ENCODE measurements at places on chromosomes 12 and 14.
A peak's percentile ranks its signal among the peaks of the same experiment; 100 is the strongest.

- no peak for DNase-seq
Measured at GRCh38 chr12:127144770-127145169, 1122.2 kb upstream of the TMEM132C start.

DNA sequence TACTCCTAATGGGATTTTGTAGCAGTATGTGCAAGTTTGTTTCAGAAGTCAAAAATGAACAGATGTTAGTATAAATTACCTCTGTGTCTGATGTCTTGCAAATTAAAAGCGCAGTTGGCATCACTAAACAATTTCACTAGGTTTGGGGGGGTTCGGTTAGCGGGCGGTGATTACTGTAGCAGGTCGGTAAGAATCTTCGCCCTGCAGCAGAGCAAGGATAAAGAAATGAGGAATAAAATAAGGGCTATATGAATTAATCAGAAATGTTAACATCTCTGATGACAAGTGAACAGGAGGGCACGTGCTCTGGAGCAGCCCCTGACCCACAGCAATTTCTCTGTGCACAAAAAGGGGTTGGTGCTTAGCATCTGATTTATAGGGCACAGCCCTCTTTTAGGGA is 43.6 kb upstream of the VSX2 start:
- no peak for DNase-seq

GRCh38 chr12:106179086-106179485 is 40.3 kb upstream of the NUAK1 start:
- no peak for DNase-seq

- DNase-seq: no peak
Measured at GRCh38 chr14:75042035-75042434, 9.2 kb downstream of the MLH3 start.

GRCh38 chr12:132147423-132148367 is 3.4 kb downstream of the NOC4L start:
- no peak for DNase-seq

DNA sequence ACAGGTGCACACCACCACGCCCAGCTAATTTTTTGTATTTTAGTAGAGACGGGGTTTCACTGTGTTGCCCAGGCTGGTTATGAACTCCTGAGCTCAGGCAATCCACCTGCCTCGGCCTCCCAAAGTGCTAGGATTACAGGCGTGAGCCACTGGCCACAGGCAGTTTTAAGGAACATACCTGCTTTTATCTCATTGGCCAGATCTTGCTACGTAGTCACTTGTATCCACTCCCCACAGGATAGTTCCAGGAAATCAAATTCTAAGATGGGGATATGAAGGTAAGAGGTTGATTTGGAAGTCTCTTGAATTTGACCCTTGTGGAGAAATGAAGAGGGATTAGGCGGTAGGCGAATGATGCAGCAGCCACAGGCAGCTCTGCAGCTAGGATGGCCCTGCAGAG is 8.8 kb upstream of the PLEKHG6 start:
- DNase-seq: no peak

GRCh38 chr14:20610002-20610765 is 19.0 kb upstream of the RNASE12 start:
- DNase-seq: peak; percentile 76

DNA sequence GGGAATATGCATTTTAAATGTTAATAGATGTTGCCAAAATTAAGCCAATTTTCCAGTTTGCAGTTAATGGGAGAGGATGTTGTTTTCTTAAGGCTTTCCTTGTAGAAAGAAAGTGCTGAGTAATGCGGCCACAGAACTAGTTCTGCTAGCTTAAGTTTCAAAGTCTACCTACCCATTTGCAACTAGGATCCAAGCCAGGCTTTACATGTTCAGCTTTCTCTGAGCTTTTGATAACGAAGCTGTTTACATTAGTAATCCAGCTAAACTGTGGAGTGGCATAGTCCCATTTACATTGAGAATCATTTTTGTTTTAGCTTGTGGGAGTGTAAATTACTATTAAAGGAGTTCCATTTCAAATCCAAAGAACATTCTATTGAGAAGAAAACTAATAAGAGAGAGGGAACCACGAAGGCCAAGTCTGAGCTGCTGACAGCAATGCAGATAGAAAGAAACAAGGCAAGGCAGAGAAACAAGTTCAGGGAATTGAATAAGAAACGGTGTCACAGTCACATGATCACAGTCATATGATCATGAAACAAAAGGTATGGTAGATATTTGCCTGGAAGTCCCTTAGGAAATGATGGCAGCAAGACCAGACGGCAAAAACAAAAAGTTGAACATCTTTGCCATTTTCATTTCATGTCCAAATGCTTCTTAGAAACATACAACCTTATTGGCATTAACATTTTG is 274.9 kb downstream of the PAWR start:
- no peak for DNase-seq

DNA sequence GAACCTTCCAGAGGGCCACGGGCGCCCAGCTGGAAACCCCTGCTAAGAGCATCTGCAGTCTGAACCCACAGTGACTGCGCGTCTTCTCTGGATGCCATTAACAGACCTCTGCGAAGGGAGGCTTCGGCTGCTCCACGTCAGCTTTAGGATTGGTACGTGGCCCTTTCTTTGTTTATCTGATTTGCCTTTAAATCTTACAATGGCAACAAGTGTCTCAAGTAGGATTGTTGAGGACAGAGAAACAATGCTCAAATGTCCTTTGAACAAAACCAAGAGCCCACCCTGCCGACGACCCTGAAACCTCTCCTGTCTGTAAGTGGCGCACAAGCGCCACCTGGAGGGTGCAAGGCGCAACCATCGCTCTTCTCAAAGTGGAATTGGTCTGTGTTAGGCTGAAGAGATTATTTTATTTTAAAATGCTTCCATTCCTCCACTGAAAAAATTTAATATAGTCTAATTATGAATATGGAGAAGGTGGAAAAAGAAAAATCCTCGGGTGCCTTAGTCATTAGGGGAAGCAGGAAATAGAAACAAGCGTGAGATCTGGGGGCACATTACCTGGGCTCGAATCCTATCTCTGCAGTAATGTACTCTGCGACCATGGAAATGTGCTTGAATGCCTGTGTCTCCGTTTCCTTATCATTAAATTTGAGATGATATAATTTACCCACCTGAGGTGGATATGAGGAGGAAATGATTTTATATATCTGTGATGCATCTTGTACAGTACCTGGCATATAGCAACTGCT is 82.6 kb upstream of the PTPRB start:
- DNase-seq: peak; percentile 5

GRCh38 chr12:49507139-49507538 is 31.7 kb upstream of the KCNH3 start:
- DNase-seq: no peak

- no peak for DNase-seq
Measured at GRCh38 chr12:96228566-96229248, 34.5 kb downstream of the ELK3 start.

All from stimulated activated CD8-positive, alpha-beta memory T cell treated with anti-CD3 and anti-CD28 coated beads, Interleukin-2, amount 100 ng/mL, for 48 hours (primary cell).